ENCODE measurements at places on chromosomes 6 and 20.

DNA sequence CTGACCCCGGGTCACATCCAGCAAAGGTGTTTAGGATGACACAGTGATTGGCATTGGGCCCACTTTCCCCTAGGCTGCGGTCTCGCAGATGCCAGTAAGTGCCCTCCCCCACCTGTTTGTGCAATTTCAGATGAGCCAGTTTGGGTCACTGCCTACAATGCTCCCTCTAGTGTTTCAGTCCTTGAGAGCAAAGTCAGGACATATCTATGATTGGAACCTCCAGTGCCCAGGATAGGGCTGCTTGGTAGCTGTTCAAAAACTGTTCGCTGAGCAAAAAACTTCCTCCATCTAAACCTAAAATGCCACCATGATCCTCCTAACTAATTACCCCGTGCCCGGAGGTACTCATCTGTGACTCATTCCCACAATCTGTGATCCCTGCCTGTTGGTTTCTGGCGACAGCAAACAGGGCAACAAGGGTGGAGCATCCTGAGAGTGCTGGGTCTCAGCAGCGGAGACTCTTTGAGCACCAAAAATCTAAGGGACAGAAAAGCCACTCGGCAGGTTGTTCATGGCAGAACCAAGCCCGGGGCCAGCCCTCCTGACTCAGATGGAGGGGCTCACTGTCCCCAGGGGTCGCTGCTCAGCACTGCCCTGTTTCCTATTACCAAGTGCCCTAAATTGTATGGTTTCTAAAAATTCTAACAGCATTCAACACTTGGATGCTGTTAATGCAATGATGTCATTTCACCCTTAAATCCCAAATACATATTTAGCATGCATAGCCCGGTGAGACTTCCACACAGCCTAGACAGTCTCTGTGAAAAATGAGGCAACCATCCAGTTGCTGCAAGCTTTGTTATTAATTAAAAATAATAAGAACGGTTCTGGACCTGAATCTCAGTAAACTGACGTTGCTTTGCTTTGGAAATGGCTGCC lies 5.0 kb downstream of the VSX1 start:
- DNase-seq, result no peak

- no peak for DNase-seq
Measured at GRCh38 chr6:35305117-35305516, 7.5 kb downstream of the DEF6 start.

- no peak for DNase-seq
Measured at GRCh38 chr20:62796699-62797491, 622 bp downstream of the MRGBP start.

GRCh38 chr20:24698706-24699206 lies 229.3 kb downstream of the SYNDIG1 start:
- DNase-seq, result no peak

DNA sequence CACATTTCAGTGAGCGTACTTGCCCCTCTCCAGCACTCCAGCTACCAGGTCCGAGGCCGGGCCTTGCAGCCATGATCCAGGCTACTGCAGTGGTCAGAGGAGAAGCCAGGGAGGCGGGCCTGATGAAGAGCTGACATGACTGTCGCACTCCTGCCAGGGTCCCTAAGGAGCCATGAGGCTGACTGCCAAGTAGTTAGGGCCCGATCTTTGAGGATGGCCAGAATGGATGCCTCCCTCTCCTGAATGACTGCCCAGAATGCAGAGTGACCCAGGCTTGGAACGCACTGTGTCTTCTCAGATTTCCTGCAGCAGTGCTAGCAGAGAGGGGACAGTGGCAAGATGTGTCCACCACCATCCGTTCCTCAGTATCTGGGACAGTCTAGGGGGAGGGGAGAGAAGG lies 24.7 kb upstream of the LRFN2 start:
- no peak for DNase-seq

DNA sequence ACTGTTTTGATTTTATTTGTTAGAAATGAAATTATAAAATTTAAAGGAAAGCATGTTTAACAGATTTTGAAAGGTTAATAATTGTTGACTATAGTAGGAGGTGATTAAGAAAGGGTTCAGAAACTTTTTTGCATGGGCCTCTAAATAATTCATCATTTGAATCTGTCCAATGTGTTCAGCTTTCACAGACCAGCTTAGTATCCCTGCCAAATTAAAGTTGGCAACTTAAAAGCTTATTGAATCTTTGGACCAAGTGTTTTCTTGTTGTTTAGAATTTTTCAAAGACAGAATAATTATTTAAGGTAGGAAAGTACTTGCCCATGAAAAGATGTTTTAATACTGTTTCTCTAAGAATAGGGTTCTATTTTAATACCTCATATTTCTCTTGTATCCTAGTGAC lies 466.0 kb downstream of the GJA1 start:
- no peak for DNase-seq

DNA sequence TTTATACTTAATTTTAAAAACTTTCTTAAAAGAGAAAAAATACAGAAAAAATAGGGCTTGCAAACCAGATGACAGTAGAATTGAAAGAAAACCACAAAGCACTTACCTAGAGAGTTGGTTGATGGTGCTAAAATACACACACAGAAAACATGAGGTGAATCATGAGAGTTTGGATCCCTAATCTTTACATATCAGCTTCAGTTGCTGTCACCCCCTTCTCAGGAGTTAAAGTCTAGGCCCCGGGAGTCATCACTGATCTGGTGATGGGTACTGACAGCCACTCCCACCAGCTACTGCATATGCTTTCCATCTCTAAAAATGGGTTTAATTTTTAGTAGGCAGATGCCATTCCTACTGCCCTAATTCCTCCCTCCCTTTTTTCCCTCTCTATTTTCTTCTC lies 16.7 kb downstream of the TSBP1 start:
- no peak for DNase-seq

DNA sequence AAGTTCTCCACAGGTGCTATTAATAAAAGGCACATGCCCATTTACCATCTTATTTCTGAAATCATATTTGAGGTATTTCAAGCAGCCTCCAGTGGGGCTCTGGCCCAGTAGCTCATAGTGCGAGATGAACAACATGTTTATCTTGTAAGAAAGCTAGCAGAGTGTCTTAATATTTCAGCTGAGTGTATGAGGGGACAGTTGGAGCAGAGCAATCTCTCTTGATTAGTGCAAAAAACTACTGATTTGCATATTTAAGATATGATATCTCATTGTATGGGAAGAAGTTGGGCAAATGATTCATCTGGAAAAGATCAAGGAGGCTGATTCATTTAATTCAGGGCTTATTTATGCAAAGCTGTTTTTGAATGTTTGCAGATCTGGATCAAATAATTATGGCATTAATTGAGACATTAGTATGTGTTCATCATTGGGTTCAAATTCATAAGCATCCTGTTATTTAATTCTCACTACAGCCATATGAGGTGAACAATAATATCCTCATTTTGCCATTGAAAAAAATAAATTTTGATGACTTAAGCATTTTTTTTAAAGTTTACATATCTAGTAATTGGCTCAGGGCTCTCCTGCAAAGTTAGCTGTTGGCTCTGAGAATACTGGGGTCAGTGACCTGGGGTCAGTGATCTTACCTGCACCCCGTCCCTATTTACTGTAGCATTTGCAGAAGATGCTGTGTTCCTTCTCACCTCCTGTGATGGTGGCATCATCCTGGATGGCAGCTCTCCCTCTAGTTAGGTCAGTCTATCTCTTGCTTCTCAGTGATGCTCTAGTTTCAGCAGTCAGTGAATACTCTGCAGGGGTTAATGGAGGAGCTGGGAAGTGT lies 24.1 kb upstream of the GCLC start:
- no peak for DNase-seq

DNA sequence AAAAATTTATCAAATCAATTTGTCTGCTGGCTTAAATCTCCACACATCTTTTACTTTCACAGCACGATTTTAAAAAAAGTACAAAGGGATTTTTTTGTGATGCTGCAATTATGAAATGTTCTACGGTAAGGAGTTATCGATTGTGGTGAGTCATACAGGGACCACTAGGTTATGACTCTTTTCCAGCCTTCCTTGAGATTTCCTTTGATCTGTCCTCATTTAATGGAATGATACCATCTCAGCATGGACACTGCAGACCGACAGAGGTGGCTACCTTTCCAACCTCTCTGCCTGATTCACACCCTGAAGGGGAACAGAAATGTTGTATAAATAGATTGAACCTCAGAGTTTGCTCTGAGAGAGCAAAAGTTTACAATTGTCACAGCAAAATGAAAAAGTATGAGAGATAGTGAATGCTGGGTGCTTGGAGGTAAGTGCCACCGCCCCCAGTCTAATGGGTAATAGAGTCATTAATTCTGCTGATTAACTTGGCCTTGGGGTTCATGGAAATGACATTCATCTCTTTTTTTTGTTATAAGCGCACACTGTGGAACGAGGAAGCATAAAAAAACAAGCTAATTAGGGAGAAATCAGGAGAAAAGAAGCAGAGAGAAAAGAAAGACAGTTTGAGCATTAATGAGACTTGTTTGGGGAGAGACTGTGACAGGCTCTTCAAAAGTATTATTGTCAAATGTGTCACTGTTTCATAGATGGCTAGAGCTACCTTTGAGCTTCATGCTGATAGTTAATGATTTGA lies 306.0 kb downstream of the RNF144B start:
- DNase-seq, result no peak

- no peak for DNase-seq
Measured at GRCh38 chr20:20225325-20226043, 142.4 kb upstream of the INSM1 start.

- DNase-seq, result no peak
Measured at GRCh38 chr20:46192376-46192944, 74.3 kb downstream of the CD40 start.

- DNase-seq, result no peak
Measured at GRCh38 chr6:109313139-109313538, 69.1 kb downstream of the CD164 start.

DNA sequence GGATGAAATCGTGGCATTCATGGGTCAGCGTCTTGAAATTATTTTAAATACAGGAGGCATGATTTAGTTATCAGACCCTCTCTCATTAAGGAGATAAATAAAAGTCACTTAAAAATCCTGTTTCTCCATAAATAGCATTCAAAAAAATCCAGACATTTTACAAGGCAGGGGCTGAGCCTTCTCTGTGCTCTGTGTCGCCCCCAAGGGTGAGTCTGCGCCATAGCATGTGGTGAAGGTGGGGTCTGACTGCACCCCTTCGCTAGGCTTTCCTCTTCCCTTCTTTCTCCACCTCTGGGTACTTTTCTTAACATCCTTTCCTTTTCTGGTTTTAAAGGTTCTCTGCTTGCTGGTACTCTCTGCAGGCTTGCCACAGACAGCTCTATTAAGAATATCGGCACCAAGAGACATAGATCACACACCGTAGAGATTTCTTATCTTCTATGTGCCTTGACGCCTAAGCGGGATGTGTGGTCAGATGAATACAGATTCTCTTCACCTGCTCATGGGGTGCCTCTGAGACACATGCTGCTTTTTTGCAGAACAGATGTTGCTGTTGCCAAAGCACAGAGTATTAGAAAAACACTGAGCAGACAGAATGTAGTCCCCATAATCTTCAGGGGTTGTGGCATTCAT lies 20.1 kb upstream of the FAM209A start:
- DNase-seq, result no peak

GRCh38 chr6:119201480-119201879 lies 123.0 kb upstream of the FAM184A start:
- DNase-seq, result no peak

DNA sequence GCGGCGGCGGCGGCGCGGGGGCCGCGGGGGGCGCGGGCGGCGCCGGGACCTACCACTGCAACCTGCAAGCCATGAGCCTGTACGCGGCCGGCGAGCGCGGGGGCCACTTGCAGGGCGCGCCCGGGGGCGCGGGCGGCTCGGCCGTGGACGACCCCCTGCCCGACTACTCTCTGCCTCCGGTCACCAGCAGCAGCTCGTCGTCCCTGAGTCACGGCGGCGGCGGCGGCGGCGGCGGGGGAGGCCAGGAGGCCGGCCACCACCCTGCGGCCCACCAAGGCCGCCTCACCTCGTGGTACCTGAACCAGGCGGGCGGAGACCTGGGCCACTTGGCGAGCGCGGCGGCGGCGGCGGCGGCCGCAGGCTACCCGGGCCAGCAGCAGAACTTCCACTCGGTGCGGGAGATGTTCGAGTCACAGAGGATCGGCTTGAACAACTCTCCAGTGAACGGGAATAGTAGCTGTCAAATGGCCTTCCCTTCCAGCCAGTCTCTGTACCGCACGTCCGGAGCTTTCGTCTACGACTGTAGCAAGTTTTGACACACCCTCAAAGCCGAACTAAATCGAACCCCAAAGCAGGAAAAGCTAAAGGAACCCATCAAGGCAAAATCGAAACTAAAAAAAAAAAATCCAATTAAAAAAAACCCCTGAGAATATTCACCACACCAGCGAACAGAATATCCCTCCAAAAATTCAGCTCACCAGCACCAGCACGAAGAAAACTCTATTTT lies 2.0 kb downstream of the FOXC1 start:
- no peak for DNase-seq

- DNase-seq, result no peak
Measured at GRCh38 chr6:127031511-127031910, 87.0 kb upstream of the RSPO3 start.
